T-helper 2 cell treated with Interferon-gamma antibody and Interleukin-4, amounts not matched to agents 5 μg/mL and 100 μg/mL, for 36 hours (primary cell): ENCODE measurements at places on chromosomes 7 and 10.

GRCh38 chr7:157832006-157832405, 495.2 kb downstream of the DNAJB6 start:
- DNase-seq, result no peak

DNA sequence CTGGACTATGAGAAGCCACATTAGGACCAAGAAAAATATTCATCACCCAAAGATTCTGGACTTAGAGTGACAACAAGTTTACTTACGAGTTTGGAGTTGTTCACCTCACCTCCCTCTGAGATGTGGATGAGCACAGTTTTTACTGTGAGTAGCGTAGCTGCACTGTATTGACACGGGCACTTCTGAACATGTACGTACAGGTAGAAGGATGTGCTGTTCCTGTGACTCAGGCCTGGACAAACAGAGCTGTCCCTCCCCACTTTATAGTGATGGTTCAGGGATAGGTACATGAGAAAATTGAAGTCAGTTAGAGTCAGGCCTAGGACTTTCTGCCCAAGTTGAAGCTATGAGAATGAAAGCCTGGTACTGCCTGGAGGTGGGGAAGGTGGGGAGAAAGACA, 80.9 kb upstream of the DYNC1I1 start:
- DNase-seq, result no peak

GRCh38 chr7:4240520-4241303, 441.4 kb upstream of the FOXK1 start:
- no peak for DNase-seq

DNA sequence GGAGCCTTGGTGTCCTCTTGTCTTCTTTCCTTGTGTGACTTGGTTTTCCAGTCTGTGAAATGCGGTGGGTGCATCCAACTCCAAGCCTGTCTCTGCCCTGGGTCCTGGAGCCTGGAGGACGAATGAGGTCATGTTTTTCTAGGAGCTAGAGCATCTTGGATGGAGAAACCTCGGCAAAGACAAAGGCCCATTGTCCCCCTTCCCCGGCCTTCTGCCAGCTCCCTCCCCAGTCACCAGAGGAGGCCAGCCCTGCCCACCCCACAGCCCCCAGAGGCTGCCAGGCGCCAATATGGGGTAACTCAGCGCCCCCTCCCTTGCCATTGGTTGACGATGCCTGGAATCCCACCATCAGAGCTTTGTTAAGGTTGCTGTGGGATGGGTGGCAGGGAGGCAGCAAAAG, 40.4 kb downstream of the KCTD7 start:
- DNase-seq, result no peak

DNA sequence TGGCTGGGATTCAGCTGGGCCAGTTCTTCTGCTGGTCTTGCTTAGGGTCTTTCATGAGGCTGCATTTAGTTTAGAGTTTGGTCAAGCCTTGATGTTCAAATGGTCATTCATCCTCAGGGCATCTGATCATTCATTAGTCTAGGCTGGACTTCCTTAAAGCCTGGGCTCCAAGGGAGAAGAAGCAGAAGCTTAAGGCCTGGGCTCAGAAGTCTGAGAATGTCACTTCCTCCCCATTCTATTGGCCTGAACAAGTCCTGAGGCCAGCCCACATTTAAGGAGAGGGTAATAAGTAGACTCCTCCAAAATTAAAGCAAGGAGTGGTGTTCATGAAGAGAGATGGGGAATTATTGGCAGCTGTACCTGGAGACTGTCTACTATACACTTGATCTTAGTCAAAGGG, 193.2 kb upstream of the HABP2 start:
- no peak for DNase-seq

DNA sequence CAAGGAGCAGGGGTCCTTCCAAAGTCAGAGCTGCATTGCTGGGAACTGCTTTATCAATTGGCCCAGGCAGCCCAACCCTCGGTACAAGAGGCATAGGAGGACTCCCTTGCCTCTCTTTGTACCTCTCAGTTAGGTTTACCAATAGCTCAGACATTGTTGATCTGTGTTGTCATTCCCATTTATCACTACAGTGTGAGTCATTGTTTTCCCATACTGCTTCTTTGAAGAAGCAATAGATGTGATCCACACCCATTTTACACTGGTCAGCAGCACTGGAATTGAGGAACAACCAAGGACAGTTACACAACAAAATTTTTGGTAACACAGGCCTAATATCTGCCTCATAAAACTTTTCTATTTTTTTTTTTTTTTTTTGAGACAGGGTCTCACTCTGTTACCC, 307.2 kb downstream of the SNX13 start:
- DNase-seq, result no peak

GRCh38 chr7:109136893-109137292, 567.2 kb downstream of the DNAJB9 start:
- DNase-seq, result no peak

DNA sequence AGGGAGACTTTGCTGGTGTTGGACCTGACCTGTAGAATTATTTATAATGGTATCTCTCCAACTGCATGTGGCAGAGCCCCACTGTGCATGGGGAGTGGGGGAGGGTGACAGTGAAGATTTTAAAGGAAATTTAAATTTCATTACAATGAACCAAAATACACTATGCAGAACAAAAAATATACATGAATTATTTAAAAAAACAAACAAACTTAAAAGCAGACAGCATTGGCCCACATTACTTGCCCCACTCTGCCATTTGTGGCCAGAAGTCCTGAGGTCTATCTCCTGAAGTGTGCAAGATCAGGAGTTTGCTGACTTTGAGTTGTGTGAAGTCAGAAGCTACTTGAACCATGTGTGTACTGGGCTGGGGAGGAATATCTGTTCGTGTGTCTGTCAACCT, 40.5 kb downstream of the AP3M1 start:
- no peak for DNase-seq

GRCh38 chr10:117432866-117433265, 57.6 kb upstream of the PDZD8 start:
- no peak for DNase-seq

GRCh38 chr7:18846765-18847215, 270.6 kb downstream of the TWIST1 start:
- no peak for DNase-seq

GRCh38 chr10:72924351-72924750, 30.3 kb downstream of the PLA2G12B start:
- DNase-seq, result no peak

DNA sequence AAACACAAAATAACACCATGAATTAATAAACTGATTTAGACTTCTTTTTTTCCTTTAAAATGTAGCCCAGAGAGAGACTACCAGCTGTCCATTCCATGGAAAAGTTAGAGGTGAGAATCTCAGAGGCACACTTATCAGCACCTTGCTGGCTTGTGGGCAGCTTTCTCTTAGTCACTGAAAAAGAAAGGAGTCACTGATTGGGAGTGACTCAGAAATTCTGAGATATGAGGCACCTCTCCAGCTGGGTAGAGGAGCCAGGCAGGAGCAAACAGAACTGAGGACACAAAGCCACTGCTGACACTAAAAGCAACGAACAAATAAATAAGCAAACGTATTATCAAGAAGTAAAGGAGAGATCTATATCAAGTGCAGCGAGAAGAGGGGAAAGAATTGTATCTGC, 310.6 kb downstream of the PARD3 start:
- no peak for DNase-seq

DNA sequence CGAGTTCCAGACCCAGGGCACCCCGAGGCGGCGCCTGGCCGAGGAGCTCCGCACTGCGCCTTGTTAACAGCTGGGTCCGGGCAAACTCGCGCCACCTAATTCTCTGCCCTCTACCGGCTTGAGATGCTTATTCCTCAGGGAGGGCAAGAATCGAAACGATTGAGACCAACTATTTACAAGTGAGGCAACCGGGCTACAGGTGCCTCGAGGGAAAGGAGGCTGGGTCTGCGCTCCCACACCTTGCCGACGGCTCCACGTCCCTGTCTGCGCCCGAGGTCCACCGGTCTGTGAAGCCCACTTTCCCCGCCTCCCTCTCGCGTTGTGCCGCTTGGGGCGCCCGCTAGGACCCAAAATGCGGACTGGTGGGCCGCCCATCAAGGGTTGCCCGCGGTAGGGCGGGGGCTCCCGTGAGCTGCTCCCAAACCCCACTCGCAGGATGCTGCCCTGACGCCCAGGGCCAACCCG, 527 bp downstream of the AKR1B1 start:
- DNase-seq, result peak; percentile 46
